ENCODE measurements at places on chromosomes 3 and 15.

DNA sequence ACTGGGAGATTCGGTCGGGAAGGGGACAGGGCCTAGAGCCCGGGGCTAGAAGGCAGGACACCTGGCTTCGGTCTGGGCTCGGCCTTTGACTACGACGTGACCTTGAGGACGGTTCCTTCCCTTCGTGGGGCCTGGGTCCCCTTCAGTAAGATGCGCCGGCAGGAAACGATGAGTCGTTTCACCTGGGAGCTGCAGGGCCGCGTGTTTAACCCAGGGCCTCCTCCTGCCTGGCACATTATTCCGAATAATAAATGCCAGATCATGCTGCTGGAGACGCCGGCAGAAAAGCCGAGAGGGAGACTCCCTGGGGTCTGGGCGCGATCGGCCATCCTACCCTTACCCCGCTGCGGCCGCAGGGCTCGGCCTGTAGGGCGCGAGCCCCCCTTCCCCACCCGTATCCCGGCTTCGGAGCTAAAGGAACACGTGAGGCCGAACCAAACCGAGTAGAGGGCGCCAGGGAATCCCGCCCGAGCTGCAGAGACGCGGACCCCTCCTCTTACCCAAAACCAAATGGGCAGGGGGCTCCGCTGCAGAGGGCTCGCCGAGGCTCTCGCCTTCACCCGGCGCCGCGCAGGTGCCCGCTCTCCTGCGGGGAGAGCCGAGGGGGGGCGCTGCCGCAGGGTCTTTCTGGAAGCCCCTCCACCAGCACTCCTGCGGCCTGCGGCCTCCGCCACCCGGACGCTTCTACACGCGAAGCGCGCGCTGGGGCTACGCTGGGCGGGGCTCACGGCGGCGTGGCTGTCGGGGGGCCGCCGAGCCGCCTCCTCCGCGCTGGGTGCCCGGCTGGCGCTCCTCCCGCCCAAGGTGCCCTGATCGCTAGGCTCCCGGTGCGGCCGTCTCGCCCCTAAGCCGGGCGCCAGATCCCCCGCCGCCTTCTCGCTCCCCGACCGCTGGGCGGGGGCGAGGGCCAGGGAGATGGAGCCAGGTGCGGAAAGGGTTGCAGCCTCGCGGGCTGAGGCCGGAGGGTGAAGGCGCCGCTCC, at the start of gene BDH1:
Gene BDH1, minus strand, starts transcription at position 688 of the 981 bp plus-strand sequence. CDS start 9,525 bp downstream, outside the sequence.
- DNase-seq = peak; percentile 29

DNA sequence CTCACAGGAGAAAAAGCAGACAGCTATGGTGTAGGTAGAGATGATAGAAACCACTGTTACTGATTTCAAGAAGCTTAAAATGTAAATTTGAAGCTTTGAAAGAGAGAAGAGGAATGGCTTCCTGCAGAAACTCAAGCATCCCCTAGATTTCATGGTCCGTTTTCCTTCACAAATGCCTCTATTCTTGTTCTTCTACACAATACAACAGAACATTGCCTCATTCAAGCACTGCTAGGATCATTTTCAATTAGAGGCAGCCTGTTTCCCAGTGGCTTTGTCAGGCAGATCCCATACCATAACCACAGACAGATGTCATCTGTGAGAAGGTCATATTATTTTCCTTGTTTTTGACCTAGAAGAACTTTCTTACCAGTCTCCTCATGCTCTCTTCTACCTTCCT, 77.9 kb upstream of the SPRED1 start:
- DNase-seq = no peak

- no peak for DNase-seq
Measured at GRCh38 chr3:7658294-7658693, 797.4 kb downstream of the GRM7 start.

DNA sequence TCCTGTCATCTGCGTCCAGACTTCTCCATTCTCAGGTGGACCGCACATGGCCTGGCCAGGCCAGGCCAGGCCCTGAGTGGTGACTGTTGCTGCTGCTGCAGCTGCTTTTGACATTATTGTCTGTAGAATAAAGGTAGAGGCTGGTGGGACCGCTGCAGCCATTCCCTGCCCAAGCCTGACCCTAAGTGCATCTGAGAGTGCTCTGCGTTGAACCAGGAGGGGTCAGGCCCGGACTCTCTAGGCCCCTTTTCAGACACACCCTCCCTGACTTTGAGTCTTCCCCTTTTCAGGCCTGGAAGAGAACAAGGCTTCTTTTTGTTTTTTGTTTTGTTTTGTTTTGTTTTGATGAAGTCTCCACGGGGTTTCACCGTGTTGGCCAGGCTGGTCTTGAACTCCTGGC, 54.6 kb upstream of the FLNB start:
- no peak for DNase-seq

DNA sequence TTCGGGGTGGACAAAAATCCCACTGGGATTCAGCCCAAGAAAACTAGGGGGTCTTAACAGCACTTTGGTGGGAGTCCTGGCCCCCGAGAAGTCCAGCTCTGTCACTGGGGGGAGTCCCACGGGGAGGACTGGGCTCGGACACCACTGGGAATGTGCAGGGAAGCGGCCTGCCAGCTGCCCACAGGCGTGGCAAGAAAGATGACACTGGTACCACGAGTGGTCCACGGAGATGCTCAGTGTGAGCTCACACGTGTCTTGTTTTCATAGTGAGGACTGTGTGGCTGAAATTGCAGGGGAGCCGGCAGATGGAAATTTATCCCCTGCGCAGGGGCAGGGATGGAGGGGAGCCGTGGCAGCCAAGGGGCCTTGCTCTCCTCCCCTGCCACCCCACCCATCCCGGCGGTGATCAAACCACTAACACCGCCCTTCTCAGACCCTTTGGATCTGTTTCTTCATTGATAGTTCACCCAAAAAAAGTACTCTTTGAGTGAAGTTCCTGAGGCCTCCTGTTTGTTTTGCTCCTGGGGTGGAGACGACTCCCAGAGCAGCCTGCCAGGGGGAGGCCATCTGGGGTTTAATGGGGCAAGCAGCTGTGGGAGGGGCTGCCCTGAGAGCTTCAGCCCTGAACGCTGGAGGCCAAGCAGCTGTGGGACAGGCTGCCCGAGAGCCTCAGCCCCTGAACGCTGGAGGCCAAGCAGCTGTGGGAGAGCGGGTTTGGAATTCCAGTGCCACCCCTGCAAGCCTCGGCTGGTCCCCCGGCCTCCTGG, 130.9 kb downstream of the LRRK1 start:
- no peak for DNase-seq

DNA sequence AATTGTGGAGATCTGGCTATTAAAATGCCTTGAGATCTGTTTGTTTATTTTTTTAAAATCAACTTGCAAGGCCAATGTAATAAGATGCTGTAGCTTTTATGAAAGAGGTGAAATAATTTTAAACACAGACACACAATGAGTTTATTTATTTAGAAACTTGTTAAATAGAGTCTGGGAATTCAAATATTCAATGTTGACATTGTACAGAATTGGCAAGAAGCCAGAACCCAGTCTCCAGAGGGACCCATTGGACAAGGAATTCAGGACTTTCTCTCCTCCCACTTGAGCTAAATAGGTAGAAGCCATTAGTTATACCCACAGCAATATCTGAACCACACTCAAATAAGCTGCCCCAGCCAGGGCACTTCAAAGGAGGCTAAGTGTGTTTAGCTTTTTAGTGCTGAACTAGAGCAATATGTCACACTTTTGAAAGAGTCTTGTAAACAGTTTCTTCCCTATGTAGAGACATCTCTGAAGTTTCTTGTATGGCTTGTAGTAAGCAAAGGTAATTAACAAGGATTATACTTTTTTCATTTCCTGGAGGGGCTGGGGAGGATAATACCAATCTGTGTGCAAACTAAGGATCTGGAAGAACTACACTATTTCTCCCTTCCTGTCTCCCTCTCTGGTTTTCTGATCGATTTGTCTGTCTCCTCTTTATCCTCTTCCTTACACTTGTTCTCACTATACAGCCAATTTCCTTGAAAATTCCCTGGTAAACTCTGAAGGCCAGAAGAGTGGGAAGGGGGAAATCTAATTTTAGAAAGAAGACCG, 6.0 kb downstream of the MECOM start:
- DNase-seq = no peak

GRCh38 chr3:114706591-114707232, 412.9 kb downstream of the TIGIT start:
- DNase-seq = no peak

GRCh38 chr15:79540551-79540950, 108.4 kb downstream of the MINAR1 start:
- no peak for DNase-seq

GRCh38 chr3:148791920-148792319, 35.7 kb upstream of the CPB1 start:
- DNase-seq = no peak

DNA sequence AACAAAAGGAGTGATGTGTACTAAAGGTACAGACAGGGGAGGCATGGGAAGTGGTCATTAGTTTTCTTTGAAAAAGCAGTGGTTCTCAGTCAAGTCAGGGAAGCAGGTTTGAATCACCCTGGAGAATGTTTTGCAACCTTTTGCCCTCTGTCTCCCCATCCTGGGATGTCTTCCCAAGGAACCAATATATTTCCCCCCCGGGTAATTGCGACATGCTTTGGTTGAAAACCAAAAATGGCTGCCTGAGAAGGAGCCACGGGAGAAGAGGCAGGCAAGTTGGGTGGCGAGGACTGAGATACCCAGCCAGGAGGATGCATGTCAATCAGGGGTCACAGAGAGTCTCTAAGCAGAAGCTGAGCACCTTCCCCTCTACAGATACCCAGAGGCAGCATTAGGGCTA, 20.2 kb upstream of the PPP1R2 start:
- DNase-seq = no peak

DNA sequence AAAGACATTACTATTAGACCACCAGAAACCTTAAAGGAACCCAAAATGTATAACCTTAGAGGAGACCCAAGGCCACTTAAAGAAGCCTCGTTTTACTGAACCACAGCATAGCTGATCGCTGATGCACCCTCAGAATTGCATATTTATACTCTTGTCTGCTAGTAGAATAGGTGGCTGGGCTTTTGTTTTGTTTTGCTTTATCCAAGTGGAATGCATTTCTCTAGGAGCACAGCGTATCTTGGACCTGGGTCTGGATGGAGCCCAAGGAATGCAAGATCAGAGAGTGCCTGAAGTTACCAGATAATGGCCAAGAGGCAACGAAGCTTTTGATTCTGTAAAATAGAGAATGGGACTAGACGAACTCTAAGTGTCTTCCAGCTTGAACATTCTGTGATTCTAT, 129.2 kb upstream of the COL8A1 start:
- DNase-seq = no peak

- DNase-seq = no peak
Measured at GRCh38 chr15:45631776-45632175, 3.1 kb upstream of the SQOR start.

- DNase-seq = no peak
Measured at GRCh38 chr3:129185783-129186182, 2.1 kb upstream of the CNBP start.

DNA sequence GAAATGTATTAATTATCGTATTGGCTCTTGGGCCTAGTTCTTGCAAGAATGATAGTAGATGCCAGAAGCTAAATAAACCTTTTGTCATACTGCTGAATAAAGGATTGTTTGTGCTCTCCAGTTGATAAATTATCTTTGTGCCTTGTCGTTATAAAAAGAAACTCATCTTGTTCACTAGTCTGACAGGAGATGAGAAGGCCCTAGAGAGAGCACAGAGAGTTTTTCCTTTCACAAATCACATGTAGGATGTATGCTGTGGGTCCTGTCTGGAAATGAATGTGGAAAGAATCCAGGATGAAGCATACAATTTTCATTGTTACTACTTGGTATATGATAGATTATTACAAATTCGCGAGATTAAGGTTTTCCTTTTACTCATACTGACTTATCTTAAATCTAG, 113.0 kb downstream of the NLGN1 start:
- no peak for DNase-seq

GRCh38 chr3:161171113-161171512, 50.0 kb upstream of the NMD3 start:
- DNase-seq = no peak

DNA sequence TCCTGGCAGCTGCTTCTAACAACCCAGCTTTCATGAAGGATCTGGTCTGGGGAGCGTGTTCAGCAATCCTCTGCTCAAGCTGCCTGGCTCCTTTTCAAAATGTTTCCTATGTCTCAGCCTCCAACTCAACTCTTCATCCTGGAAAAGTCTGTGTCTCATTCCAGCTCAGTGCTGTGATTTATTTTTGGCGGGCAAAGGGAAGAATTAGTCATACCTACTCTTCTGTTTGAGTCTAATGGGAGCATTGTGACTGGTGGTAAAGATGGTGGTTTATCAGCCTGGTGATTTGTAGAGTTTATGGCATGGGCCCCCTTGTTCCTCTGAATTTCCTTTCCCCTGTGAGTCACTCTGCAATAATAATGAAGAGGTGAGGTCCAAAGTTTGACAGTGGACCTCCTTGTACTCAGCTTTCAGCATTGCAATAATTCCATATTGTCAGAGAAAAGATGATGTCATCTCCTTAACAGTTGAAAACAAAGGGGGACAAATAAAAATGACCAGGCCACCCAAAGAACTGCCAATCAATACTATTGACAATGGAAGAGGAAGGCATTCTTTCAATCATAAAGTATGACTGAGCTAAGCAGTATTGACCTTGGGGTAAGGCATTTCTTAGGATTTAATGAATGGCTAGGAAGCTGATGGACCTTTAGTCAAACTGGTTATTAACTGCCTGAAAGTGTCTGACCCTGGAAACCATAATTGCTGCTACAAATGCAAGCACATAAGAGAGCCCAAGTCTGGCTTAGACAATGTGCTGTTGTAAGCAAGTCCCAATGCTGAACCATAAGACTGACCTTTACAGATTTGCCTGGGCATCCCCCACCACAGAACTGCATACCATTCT, 204.7 kb upstream of the MCTP2 start:
- no peak for DNase-seq

DNA sequence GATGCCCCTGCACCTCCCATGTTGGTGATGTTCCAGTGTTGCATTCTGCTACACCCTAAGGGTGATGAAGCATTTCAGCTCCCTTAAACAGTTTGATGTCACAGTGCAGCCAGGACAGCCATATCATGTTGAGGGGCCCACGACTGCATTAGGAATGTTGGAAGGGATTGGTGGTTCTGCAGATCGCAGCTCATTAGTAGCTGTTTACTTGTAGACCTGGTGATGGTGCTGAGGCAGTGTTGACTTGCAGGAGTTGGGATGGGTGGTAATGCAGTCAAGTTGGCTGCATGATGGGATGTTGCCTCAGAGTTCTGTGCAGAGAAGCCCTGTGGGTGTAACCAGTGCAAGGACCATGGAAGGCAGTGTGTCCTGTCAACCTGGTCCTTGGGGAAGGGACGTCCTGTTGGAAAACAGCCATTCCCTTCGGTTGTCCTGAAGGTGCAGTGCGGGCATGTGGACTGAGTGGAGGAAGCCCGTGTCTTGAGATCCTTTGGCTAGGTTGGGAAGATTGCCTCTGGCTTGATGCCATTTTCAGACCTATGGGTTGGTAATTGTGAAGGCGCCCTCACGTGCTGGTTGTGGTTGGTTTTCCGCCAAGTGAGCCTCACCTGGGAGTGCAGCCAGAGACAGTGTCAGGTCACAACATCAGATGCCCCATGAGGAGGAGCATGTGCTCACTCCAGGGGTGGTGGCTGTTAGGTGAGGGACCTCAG, 100.7 kb downstream of the SNRPN start:
- no peak for DNase-seq

- no peak for DNase-seq
Measured at GRCh38 chr3:187069857-187070516, 69.3 kb downstream of the RPL39L start.
